ENCODE measurements at places on chromosomes 7 and 10.

DNA sequence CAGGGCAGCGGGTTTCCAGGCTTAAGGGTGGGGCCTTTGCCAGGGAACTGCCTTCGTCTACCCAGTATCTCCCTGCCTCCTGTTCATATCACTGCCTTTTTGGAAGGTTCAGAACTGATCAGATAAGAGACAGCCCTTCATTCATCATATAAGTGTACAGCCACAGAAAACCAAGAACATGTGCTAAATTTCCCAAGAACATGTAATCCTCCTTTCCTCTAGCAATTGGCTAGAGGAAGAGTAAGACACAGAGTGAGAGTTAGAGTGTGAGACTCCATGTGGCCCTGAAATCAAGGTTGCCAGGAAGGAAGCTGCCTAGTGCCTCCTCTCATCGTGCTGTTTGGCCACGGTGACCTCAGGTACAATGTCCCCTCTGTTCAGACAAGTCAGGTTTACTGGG, 770.9 kb downstream of the TNS3 start:
- no peak for DNase-seq

DNA sequence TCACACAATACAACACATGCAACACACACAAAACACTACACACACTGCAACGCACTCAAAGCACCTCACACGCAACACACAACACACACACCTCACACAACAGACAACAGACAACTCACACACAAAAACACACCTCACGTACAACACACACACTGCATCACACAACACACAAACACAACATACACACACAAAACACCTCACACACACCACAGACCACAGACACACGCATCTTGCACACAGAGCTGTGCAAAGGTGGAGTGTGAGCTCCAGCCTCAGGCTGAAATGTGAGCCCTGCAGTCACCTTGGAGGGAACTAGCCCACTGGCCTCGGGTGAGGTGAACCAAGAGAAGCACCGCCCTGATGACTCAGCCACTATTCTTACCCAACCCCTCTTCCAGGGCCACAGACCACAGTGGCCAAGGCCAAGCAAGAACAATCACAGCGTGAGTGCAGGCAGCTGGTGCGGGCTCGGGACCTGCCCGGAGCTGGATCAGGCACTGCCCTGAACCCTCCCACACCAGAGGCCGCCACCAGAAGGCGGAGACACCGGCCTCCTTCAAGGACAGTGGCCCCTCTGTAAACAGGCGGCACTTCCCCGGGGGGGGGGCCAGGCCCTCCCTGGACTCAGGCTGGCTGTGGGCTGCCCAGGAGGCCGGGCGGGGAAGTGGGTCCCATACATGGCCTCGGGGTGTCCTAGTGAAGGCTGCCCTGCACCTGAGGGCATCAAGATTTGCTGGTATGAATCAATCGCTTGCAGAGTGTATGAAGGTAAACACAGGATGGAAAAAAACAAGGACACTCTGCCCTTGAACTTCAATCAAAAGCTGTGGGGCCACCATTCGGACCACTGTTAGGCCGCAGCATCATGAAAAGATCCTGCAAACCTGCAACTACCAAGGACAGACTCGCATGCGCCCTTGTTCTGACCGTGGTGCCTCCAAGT, 106.7 kb downstream of the TNS3 start:
- DNase-seq, result peak; percentile 85

- no peak for DNase-seq
Observed at GRCh38 chr7:138396251-138397070, 63.6 kb upstream of the TRIM24 start.

DNA sequence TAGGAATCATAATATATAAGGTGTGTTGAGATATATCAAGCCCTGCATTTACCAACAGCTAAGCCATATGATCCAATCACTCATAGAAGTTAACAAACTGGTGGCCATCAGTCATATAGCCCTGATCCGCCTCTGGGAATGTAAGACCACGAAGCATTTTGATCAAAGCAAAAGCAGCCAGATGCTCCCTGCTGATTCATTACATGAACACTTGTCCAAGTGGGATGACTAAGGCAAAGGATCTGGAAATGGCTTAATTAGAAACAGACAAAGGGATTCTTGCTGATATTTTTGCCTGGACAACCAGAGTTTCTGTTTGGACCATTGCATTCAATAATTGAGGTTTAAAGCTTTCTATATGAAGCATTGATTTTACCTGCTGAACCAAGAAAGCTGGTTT, 535.5 kb downstream of the GPAM start:
- DNase-seq, result no peak

DNA sequence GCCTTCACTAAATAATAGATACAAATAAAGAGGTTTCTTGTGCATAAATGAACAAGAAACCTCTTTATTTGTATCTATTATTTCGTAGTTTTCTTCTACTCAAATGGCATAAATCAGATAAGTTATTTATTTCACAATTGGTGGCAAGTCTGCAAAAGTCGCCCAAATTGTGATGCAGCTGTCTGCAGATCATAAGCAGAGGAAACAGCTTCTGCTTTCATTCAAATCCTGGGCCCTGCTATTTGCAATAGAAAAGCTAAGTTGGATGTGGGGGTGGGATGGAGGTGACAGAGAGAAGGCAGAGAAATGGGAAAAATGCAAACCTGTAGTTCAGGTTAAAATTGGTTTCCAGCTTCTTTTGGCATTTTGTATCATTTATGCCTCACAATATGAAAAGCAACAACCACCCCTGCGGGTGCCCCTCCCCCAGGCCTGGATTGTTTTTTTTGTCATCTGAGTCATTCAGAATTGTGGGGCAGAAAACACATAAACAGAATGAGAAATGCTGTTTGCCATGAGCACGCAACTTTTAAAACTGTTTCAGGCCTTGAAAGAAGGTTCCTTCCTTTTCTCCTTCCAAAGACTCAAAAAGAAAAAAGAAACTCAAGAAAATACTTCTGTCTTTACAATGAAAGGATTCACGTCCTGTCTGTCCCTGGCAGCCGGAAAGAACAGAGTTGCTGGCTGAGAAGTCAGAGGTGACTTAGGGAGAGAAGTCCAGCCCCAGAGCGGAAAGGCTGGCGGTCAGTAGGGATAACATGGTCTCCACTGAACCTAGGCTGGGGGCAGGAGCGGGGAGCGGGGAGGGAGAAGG, 132.9 kb downstream of the BAMBI start:
- no peak for DNase-seq

GRCh38 chr7:115585015-115585718, 445.4 kb downstream of the TFEC start:
- DNase-seq, result no peak

DNA sequence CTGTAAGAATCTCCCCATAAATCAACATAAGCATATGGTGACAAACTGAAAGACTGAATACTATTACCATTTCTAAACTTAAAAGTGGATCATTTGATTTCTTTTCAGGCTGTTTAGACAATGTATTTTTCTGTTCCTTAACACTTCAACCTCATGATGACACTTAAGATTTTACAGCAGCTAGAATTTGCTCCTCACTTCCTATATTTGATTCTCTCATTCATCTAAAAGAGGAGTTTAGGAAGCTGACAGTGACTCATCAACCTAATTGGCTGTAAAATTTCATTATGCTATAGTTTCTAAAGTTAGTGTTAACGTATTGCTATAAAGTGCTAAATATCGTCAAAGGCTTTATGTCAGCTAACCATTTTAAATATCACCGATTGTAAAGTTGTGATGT, 478.7 kb downstream of the GRM8 start:
- DNase-seq, result no peak

GRCh38 chr7:801940-802381, 30.3 kb upstream of the SUN1 start:
- peak; percentile 89 for DNase-seq

- no peak for DNase-seq
Observed at GRCh38 chr7:149304006-149304405, 42.0 kb downstream of the ZNF783 start.

DNA sequence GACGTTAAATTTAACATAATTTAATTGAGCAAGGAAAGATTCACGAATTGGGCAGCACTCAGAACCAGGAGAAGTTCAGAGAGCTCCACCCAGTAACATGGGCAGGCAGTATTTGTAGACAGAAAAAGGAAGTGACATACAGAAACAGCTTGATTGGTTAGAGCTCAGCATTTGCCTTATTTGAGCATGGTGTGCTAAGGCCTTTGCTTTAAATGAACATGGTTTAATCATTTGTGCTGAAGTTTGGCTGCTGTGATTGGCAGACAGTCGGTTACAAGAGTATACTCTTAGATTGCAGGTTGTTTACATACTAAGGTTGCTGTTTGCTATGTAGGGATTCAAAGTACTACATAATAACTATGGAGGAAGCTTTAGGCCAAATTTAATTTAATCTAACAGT, 199.2 kb downstream of the MALRD1 start:
- no peak for DNase-seq

- no peak for DNase-seq
Observed at GRCh38 chr10:114385557-114385956, 18.7 kb downstream of the AFAP1L2 start.

DNA sequence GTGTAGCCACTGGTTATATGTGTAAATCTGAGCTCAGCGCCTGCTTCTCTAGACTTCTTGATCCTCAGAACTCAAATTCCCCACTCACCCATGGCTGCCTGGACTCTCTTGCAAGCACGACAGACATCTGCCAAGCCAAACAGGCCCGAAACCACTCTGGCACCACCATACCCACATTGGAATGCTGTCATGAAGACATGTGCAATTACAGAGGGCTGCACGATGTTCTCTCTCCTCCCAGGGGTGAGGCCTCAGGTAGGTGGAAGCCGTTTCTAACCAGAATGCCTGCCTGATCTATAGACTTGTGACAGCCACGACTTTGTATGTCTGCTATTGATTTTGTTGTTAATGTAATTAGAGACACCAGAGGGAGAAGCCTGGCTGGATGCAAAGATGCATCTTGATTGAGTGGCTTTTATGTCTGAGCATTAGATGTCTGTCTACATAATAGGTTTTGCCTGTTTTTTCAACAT, 4.0 kb downstream of the BAMBI start:
- peak; percentile 58 for DNase-seq
